Head of caudate nucleus (tissue), 42 donors: ENCODE measurements at places on chromosomes 11 and 22.

- no peak for DNase-seq
These were observed 16.0 kb downstream of the ZNRF3 start for GRCh38 chr22:28899199-28899853.

- DNase-seq: no peak
These were observed 104.2 kb downstream of the MICAL3 start for GRCh38 chr22:17920145-17920605.

DNA sequence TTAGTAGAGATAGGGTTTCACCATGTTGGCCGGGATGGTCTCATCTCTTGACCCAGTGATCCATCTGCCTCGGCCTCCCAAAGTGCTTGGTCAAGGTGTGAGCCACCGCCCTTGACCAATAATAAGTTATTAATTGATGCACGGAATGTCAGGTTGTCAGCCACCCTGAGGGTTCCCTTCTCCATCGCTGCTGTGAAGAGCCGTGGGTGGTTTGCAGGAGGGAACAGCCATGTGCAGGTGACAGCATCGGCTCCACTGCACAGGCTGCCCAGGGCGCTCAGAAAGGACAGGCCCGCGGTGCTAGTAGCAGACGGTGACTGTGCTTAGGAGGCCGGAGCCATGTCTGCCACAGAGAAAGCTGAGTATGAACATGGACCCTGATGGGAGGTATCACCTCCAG is 814.0 kb downstream of the BRD1 start:
- DNase-seq: no peak

- DNase-seq: no peak
These were observed 70.8 kb downstream of the MED15 start for GRCh38 chr22:20578192-20578591.

DNA sequence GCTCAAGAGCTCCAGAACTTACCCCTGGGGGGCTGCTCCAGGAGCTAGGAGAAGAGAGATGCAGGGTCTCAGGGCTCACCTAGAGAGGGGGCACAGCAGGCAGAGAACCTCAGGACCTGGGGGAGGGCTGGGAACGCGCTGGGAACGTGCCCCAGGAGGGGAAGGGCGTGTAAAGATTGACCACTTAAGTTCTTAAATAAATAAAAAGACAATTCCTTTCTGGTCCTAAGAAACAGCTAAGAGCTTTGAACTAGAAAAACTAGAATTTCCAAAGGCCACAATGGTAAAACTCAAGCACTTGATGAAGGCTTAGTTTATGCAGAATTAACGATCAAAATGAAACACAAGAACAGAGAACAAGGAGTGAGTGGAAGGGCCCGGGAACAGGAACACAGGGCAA is 89.1 kb downstream of the CELSR1 start:
- no peak for DNase-seq

DNA sequence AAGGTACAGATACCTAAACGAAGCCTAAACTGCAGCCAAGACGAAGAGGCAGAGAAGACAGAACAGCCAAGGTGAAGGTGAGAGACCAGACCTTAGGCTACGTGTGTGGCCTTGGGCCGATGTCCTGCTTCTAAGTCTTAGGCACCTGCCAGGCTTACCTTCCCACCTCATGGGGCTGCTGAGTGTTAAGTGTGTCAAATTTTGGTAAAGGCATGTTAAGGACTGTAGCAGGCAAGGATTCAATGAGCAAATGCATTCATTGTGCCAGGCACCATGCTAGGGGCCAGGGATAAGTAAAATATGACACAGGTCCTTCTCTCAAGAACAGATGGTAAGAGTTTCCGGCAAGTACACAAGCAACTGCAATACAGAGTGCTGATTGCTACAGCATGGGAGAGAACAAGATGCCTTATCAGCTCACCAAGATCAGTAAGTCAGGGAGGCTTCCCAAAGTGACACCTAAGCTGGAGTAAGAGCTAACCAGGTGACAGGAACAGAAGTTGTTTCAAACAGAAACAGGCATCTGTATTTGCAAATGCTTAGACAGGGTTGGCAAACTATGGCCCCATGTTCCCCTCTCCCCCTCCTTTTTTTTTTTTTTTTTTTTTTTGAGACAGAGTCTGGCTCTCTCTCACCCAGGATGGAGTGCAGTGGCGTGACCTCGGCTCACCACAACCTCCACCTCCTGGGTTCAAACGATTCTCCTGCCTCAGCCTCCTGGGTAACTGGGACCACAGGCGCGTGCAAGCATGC is 46.7 kb downstream of the CLTCL1 start:
- DNase-seq: no peak

- no peak for DNase-seq
These were observed 6.5 kb upstream of the RHOD start for GRCh38 chr11:67050139-67050538.

GRCh38 chr11:75242722-75243600 is 2.4 kb downstream of the TPBGL start:
- no peak for DNase-seq

DNA sequence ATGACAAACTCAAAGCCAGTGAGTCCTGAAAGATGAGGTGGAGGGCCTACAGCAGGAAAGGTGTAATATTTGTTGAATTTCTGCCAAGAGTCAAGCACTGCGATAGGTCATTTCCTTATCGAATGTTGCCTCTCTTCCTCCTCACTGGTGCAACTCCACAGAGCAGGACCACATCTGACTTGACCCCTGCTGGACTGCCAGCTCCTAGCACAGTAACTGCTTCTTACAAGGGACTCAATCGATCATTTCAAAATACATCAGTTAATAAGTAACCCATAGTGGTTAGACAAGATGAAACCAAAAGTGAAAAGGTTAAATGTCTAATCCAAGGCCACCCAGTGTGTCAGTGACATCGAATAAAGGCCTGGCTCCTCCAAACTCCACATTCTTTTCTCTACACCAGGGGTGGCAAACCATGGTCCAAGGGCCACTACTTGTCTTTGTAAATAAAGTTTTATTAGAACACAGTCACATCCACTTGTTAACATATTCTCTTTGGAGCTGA is 98.5 kb upstream of the CSNK2A3 start:
- DNase-seq: no peak

DNA sequence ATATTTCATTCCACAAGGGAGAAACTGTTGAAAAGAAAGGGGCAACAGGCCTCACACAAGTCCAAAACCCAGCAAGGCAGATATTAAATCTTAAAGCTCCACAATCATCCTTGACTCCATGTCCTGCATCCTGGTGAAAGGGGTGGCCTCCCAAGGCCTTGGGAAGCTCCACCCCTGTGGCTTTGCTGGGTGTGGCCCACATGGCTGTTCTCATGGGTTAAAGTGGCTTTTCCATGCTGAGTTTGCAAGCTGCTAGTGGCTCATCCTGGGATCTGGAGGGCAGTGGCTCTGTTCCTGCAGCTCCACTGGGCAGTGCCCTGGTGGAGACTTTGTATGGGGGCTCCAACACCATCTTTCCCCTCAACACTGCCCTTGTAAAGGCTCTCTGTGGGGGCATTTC is 106.4 kb downstream of the CTNND1 start:
- no peak for DNase-seq

- no peak for DNase-seq
These were observed 5.6 kb downstream of the TMA7B start for GRCh38 chr22:39965748-39966147.

GRCh38 chr22:48018346-48018745 is 1255.9 kb downstream of the TBC1D22A start:
- no peak for DNase-seq

DNA sequence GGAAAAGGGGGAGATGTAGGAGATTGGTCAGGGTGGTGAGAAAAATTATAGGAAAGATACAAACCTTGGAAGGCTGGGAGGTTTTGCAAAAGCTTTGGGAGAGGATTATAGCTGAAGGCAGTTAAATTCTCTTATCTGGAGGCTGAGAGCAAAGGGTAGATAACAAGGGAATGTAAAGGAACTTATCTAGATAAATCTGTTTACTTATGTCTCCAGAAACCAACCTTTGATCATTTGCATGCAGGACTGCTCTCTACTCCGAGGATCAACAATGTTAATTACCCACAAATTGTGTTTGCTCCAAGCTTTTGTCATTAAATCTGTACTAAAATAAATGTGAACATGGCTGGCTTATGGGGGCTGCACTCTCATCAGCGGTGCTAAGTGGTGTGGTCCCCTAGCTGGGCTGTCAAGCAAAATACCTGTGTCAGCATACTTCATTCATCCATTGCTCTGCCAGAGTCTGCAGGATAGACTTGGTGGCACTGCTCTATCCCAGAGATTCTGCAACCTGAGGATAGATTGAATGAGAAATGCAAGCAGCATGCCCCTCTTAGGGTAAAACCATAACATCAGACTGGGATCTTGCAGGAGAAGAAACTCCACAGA is 1599.2 kb upstream of the TENM4 start:
- DNase-seq: no peak

- no peak for DNase-seq
These were observed 3.5 kb upstream of the PDGFB start for GRCh38 chr22:39248254-39248653.

DNA sequence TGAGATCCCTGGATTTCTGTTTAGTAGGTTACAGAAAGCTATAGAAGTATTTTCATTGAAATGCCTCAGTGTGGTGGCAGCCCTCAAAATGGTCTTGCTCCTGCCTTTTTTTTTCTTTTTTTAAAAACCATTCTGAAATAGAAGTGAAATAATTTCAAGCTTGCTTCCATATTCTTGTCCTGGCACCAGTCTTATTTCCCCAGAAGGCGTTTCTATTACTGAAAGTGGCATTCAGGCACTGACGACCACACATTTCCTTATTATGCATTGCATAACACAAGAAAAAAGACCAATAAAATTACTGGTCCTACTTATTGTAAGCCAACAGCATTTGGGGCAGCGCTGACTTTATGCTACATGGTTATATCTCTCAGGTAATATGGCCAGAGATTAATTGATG is 24.5 kb upstream of the LRRC4C start:
- DNase-seq: no peak

- no peak for DNase-seq
These were observed 514.1 kb downstream of the CNTN5 start for GRCh38 chr11:99534812-99535211.

- no peak for DNase-seq
These were observed 38.2 kb downstream of the TOM1 start for GRCh38 chr22:35337932-35338331.

- no peak for DNase-seq
These were observed 133.7 kb downstream of the CTTN start for GRCh38 chr11:70532066-70532440.

- peak; percentile 74 for DNase-seq
These were observed 69.4 kb downstream of the OSBP2 start for GRCh38 chr22:30763815-30764673.

DNA sequence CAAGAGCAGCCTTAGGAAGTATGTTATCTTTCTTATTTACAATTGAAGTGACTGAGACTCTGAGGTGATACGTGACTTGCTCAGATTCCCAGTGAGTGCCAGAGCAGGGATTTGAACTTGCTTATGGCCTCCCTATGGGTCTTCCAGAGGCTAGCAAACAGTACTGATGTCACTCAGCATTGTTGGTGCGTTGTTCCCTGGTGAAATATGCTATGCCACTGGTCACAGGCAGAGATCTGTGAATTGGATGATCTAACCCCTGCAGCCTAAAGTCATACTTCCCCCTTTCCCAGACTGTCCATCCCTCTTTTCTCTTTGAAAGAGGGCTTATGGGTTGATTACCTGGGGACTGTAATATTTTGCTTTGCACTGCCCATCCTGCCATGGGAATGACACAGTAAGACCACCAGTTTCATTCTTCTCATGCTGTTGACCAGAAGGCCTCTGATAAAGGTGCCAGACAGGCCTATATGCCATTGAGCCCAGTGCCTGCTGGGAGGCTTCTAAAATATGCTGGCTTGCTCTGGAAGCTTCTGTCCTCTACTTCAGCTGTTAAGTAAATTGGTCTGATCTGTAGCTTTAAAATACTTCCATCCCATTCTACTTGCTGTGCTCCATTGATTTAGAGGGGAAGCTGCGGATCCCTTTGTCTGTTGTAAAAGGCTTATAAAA is 152.2 kb upstream of the E2F8 start:
- DNase-seq: no peak

- DNase-seq: no peak
These were observed at the start of gene OR2AG2 for GRCh38 chr11:6771926-6772893. OR2AG2 (minus strand) TSS chr11:6771976; CDS start chr11:6768957, 3,019 bp downstream.

GRCh38 chr11:35293035-35293434 is 126.3 kb downstream of the SLC1A2 start:
- no peak for DNase-seq

GRCh38 chr11:63907808-63908530 is 9.0 kb downstream of the RCOR2 start:
- peak; percentile 94 for DNase-seq

- peak; percentile 78 for DNase-seq
These were observed 18.6 kb upstream of the SCN2B start for GRCh38 chr11:118194835-118195627.

- no peak for DNase-seq
These were observed 4.3 kb upstream of the SBF2 start for GRCh38 chr11:10298342-10298741.

DNA sequence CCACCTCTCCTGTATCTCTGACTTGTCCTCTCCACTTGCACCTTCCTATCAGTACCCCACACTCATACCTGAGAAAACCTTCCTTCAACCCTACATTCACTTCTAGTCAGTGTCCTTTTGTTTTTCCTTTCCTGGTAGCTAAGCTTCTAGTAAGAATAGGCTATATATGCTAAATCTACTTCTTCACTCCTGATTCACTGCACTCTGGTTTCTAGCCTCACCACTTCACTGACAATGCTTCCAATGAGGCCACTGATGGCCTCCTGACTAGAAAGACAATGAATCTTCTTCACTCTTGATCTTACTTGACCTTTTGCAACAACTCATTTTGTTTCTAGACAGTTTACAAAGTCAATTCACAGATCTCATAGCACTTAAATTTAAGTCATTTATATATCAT is 52.0 kb downstream of the RELT start:
- DNase-seq: no peak
